ENCODE measurements at places on chromosomes 12 and 14.

DNA sequence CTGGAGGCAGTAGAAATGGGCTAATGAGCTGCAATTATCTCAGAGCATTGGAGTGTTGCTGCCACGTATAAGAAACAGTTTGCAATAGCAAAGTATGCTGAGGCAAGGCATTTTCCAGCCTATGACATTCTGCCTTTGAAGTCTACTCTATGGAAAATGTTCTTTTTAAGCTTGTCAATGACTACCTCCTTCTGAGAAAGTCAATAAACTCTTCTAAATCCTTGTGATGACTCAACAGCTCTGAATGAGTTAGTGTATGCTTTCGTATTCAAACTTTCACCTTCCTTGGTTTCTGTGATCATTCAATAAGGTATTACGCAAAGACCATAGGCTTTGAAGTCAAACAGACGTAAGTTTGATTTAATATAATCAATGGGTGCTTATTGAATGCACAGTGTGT, 111.2 kb downstream of the CAPZA3 start:
- DNase-seq, result no peak

- no peak for DNase-seq
Observed at GRCh38 chr12:25083211-25083610, 111.7 kb downstream of the DNAI7 start.

GRCh38 chr12:63909746-63910145, 65.2 kb downstream of the SRGAP1 start:
- DNase-seq, result no peak

- DNase-seq, result no peak
Observed at GRCh38 chr12:122018457-122018856, 3.2 kb upstream of the BCL7A start.

DNA sequence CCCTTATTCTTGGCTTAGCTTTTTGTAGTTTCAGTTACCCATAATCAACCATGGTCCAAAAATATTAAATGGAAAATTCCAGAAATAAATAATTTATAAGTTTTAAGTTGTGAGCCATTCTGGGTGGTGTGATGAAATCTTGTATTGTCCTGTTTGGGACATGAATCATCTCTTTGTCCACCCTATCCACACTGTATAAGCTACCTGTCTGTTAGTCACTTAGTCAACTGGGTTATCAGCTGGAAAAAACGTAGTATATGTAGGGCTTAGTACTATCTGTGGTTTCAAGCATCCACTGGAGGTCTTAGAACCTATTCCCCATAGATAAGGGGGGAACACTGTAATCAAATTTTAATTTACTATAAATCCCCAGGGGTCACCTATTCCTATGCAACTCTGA, 52.7 kb downstream of the NKX2-1 start:
- no peak for DNase-seq

GRCh38 chr12:82555699-82556098, 131.0 kb upstream of the TMTC2 start:
- no peak for DNase-seq

- DNase-seq, result no peak
Observed at GRCh38 chr12:20493934-20494333, 125.6 kb downstream of the PDE3A start.

DNA sequence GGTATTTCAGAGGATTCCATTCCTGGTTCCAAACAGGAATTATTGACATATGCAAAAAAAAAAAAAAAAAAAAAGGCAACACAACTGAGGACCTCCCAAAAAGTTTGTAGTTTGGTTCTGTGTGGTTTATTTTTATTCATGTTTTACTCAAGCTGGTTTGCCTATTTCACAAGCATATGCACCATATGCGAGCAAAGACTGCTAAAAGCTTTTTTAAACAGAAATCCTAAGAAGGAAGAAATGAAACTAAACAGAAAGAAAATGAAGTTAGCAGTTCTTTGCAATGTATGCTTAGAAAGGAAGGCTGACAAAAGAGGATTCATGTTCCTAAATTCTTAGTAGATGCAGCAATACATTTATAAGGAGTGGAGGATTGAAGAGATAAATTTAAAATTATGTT, 487.6 kb upstream of the FLRT2 start:
- DNase-seq, result no peak

GRCh38 chr12:27747111-27747820, 32.8 kb upstream of the KLHL42 start:
- DNase-seq, result no peak

DNA sequence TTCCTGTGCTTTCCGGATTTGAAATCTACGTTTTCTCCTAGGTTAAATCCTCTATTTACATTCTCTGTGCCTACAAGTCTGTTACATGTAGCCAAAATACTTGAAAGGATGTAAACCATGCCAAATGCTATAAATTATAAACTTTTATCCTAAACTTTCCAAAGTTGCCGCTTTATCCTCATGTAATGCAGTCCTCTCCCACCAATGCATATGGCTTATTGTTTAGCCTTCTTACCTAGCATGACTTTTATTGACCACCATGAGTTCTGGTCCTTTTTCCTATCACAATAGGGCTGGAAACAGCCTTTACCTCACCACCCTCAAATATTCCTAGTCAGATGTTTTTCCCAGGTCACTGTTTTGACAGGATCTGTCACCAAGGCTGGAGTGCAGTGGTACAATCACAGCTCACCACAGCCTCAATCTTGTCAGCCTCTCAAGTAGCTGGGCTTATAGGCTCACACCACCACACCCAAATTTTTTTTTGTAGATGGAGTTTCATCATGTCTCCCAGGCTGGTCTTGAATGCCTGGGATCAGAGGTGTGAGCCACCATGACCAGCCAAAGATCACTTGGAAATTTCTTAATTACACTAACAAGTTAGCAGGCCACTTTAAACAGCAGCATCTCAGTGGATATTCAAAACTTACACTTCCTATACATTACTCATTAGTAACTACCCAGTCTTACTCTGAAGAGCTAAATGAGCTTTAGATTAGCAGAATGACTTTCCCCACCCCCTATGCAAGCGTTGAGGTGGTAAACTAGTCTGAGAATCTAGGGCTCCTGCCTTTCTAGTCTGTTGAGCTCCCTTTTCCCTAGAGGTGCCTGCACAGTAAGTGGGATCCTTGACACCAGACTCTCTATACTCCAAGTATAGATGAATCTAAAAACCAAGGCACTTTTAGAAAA, 4.1 kb downstream of the TUBA1B start:
- DNase-seq, result peak; percentile 11

DNA sequence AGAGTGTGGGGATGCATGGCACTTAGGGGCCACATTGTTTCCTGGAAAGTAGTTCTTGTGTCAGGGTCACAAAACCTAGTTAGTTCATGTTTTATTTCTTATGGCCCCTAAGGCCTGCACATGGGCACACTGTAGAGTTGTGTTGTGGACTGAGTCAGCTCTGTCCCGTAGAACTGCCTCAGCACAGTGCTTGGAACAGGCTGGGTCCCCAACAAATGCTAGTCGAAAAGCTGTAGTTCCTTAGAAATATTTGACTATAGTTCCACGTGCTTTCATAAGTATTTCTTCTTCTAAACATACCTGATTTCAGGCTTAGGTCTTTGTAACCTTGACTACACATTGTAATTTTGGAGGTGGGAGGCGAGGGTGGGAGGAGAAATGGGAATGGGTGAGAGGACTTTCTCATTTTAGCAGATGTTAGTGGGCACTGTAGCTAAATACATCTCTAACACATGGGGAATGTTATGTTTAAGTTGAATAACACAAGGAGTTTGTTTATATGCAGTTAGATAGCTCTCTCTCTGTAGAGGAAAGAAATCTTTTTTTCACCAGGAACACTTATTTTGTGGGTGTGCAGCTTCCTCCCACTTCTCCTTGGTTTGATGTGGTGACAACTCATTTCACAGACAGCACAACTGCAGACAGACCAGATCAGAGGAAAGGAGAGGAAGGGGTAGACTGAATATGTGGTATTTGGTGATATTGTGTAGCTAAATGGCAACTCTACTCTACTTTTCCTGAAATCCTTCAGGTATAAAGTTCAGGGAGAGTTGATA, 39.5 kb upstream of the DACT1 start:
- no peak for DNase-seq
